ENCODE measurements at places on chromosomes 3 and 15.

GRCh38 chr3:45968149-45968548 lies 24.9 kb downstream of the CXCR6 start:
- DNase-seq, result no peak

DNA sequence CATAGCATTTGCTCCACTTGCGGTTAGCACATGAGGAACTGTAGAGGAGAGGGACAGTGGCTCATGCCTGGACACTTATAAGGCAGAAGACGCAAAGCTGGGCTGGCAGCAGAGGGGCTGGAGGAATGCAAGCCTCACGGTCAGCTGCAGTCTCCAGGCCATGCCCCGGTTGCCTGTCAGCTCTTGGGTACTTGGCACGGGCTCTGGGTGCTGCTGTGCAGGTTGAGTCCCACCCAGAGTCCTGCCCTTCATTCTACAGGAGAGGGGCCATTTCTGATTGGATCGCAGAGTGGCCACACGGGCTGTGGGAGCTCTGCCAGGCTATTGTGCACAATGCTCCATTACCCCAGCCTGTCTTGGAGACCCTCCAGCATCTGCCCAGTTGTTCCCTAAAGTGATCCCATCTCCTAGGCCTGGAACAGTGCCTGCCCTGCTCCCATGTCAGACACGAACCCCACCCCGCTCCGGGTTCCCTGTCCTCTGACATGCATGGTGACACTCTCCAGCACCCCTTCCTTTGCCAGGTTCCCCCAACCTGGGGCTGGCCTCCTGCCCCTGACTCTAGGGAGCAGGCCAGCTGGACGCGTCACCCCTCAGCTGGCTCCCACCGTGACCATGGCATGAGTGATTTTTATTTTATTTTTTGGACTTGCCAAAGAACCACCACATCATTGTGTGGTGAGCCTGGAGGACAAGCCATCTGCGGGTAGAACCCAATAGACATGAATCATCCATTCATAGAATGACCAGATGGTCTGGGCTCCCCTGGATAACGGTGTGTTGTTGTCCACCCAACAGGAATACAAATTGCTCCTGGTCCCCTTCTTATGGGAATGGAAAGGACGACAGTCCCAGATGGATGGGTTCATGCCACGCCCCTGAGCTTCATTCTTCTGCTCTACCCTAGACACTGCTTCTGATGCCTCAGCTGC lies 51.0 kb upstream of the KLF13 start:
- DNase-seq, result no peak

DNA sequence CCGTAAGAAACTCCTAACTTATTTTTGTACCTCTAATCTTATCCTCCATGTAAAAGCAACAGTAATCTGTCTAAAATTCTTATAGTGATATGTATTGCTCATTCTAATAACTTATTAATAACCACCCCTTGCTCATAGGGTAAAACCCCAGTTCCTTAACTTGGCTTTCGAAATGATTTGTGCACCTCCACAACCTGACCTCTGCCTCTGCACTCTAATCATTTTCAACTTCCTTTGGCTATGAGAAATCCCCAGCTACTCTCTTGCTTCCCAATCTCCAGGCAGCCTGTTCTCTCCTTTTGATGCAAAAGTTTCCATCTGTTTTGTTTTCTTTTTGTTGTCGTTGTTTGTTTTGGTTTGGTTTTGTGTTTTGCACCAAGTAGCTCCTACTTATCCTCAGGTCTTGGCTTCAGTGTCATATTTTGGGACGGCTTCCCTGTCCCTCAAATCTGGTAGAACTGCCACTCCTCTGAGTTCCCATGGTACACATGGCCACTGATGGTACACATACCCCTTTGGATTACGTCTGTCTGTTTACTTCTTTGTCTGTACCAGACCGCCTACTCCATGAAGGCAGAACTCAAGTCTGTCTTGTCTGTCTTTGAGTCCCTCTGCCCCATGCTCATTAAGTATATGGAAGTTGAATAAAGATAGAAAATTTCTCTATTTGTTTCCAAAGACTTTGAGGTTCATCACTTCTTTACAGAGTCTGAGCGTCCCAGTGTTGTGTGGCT lies 105.6 kb upstream of the TGFBR2 start:
- no peak for DNase-seq

- no peak for DNase-seq
Observed at GRCh38 chr15:35397027-35397426, 148.9 kb downstream of the DPH6 start.

- no peak for DNase-seq
Observed at GRCh38 chr3:76912841-76913383, 127.0 kb upstream of the ROBO2 start.

DNA sequence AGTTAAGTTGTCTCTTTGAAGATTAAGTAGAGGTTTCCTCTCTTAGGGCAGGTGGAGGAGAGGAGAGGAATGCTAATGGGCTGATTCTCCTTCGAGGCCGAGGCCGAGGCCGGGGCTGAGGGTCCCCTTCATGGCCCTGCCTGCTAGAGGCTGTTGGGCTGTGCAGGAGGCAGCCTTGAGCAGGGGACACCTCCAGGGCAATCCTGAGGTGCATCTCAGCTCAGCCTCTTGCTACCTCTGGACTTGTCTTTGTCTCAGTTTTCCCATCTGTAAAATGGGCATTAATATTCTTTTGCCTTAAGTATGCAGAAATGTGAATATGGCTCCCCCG lies 97.7 kb upstream of the PRR20G start:
- DNase-seq, result no peak

DNA sequence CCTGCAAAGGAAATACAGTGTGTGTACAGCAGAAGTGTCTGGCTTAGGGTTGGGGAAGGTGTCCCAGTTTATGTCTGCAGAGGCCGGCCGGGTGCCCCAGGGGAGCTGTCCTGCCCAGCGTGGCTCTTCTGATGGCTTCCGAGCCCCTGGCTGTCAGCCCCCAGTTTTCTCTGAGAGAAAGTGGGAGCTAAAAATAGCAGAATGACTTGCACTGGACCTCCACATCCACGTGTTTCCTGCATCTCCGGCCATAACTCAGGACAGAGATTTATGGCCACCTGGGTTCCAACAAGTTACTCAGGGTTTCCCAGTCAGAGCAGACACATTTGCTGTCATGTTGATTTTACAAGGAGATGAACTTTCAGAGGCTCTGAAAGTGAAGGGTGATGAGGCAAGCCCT lies 192.0 kb downstream of the ATP10A start:
- DNase-seq, result no peak

DNA sequence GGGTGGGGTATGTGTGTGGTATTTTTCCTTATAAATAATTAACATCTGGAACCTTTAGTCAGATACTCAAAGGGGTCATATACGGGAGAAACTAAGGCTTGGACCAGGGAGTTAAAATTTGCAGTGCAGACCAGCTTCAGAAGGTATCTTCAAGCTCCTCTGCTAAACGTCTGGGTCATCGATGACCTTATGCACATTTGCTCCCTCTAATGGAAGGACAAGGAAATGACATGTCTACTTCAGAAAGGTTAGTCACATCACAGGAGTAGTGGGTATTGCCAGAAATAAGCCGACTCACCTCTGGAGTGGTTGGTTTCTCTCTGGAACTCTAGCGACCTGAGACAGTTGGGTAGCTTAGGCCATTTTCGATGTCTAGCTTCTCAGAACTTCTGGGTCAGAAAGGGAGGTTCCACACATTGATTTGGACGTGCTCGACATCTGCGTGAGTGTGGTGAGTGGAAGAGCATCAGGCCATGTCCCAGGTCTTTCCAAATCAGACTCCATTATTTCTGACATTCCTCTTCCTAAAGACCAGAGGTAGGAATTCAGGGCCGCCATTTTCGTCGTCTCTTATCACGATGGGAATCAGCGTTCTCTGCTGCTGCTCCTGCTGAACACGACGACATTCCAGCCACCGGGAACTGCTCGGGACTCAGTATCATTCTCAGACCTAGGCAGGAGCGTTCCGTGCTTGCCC lies 31.8 kb upstream of the RASA2 start:
- DNase-seq, result no peak

GRCh38 chr3:155494332-155494731 lies 200.8 kb upstream of the STRIT1 start:
- DNase-seq, result no peak

DNA sequence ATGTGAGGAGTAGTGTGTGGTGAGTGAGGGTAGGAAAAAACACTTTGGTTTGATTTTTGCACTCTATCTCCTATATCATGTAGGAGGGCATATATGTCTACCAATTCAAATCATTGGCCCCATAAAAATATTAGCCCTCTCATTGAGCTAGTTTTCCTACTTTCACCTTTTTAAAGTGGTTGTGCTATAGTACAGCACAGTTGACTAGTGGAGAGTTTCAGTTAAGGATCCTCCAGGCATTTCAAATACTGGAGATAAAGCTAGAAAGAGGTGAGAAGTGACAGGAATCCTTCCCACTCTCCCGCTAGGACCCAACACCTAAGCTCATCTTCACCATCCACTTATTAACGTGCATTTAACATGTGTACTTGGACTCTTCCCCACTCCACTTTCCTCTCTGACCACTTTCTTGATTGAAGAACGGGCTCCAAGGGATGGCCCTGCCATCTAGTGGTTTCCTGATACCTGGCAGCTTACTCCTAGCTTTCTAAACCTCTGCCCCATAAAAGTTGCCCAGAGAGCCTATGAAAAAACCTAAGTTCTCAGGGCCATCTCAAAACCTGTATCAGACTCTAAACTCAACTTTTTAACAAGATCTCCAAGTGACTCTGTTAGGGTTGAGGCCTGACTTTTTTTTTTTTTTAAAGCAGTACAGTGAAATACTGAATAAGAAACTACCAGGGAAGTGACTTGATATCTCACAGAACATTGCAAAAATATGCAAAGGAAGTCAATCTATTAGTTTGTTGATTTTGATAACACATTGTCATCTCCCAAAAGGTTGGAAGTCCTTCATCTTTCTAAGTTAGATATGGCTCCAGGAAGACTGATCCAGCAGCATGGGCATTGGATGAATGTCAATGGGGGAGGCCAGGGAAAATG lies 17.9 kb downstream of the IL12A start:
- no peak for DNase-seq

- no peak for DNase-seq
Observed at GRCh38 chr3:158152186-158152585, 42.3 kb downstream of the RSRC1 start.
